Activated CD4-positive, alpha-beta T cell treated with anti-CD3 and anti-CD28 coated beads for 36 hours (primary cell): ENCODE measurements at places on chromosomes 5 and 9. TPM values are rescaled to one million over a fixed set of nuclear protein-coding genes. Genes with fewer than 3 reads are reported as not detected.

DNA sequence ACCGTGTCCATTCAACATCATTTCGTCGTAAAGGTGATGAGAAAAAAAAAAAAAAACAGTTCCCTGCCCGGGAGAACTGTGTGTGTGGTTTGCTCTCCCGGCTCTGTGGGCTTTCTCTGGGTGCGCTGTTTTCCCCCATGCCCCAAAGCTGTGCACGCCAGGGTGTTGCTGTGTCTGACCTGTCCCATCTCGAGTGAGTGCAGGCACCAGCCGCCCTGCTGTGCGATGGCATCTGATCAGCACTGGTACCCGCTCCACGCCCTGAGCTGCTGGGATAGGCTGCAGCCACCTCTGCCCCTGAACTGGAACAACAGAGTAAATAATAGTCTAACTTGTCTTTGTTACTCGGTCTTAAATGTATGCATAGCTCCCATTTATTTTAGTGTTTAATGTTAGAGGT is 33.3 kb downstream of the CEP72 start:
- DNase-seq: no peak

DNA sequence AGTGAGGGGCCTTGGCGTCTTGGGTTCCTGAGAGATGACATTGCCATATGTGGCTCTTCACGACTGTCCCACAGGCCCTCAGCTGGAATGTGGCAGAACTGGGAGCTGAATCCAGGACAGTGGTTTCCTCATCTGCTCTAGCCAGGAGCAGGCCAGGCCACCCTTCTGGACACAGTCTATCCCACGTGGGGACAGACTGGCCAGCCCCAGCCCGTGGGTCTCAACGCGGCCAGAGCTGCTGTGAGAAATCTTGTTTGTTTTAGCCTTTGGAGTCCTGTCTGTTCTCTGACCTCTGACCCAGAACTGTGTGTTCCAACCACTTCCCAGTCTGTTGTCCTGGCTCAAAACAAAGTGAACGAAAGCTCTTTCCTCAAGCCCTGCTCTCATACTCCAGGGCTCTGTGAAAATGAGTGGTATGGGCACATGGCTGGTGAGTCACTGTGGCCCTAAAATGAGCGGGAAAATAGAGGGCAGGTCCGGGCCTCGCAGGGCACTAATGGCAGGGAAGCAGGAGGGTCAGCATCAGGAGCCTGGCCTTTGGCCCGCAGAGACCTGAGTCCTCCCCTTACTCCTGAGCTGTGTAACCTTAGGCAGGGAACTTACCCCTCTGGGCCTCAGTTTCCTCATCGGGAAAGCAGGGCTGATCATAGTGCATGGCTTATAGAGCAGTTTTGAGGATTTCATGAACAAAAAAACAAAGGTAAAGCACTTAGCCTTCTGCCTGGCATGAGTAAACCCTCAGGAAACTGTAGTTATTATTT is 34.8 kb upstream of the GLRX start:
- DNase-seq: no peak

GRCh38 chr5:166594567-166594966 is 1696.9 kb upstream of the WWC1 start:
- no peak for DNase-seq

GRCh38 chr9:113542741-113543140 is 79.2 kb downstream of the RGS3 start:
- DNase-seq: no peak

GRCh38 chr5:147430628-147431027 is 79.2 kb downstream of the DPYSL3 start:
- no peak for DNase-seq

DNA sequence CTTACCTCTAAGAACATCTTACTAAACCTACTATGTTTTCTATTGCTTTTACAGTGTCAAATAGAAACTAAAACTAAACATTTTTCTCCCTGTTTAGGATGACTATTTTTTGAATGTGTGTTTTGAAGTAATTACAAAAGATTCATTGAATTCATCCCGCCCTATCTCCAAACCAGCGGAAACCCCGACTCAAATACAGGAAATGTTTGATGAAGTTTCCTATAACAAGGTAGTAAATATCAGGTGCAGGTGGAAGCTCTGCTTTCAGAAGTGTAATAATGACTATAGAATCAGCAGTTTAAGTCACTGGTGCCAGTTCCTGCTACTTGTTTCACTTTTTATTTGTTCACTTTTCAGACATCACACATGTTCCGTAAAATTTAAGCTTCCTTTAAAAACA is 20.0 kb downstream of the ERAP2 start:
- peak; percentile 71 for DNase-seq

DNA sequence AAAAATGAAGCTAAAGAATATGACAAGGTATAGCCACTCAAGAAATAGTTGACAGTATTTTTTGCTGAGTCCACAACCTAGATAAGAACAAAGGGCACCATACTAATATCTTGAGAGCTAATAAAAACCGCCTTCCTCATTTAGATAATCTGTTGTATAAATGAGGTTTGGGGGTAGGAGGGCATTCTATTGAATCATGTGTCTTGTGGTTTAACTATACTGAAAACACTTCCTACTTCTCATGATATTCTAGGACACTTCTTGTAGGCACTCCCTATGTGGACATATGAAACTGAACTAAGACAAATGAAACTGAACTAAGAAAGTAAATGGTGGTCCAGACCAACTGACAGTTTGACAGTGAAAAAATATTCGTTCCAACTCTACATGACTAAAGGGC is 1268.5 kb upstream of the C9orf72 start:
- DNase-seq: no peak

GRCh38 chr9:113503131-113503541 is 39.6 kb downstream of the RGS3 start:
- DNase-seq: no peak

- no peak for DNase-seq
These were observed 369.5 kb downstream of the PRELID2 start for GRCh38 chr5:145465474-145466263.

DNA sequence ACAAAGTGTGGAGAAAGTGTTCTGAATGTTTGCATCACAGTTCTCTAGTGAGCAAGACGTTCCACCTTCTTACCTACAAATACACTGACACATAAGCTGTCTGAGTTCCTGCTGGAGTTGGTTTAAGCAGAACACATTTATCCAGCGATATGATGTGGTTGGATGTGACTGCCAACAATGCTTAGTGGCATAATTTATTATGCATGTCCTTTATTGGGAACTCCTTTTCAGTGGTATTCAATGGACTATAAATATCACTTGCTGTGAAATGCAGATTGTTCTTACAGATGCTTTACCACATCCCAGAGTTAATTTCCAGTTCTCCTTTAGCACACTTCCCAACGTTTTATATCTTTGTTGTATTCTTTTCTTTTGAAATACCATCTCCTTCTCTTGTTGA is 222.2 kb downstream of the LURAP1L start:
- DNase-seq: no peak

DNA sequence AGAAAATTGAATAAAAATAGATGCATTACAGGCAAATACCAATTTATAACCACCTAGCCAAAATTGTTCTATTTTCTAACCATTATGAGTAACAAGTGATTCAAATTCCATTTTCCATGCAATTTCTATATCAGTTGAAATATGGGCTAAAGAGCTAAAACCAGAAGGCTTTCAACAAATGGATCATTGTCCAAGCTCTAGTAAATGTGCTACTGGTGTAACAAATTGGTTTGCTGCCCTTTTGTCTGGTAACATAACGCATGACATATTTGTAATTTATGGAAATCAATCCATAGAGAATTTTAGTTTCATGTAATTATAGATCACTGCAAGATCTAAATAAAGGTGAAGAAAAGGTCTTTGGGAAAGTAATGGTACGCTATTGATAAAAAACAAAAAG is 708.0 kb upstream of the GRAMD2B start:
- no peak for DNase-seq

DNA sequence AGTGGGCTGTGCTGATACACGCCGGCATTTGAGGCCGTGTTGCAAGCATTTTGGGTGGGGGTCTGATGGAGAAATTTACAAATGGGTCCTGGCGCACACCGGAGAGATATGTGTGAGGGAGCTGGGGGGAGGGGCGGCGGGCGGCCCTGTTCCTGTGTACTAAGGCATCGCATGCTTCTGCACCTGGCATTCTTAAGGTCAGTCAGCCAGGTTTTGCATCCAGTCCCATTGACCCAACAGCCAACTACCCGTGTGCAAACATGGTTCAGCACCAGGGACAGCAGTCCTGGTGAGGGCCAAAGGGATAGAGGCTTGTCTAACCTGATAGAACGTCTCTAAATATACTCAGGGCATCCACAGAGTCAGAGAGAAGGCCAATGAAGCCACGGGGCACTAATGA is 839 bp downstream of the GABRG2 start:
- peak; percentile 11 for DNase-seq

- no peak for DNase-seq
These were observed 14.8 kb upstream of the MARCHF6 start for GRCh38 chr5:10338686-10339057.

GRCh38 chr5:172832383-172833315 is 1.4 kb upstream of the ERGIC1 start:
- DNase-seq: no peak

ASS1 gene
- 8.6 TPM for total RNA-seq

PHF24 gene
- 0.18 TPM for total RNA-seq

RNF208 gene
- total RNA-seq: 7.1 TPM

ZNF454 gene
- total RNA-seq: not detected

SPATA9 gene
- total RNA-seq: not detected

HSPB3 gene
- total RNA-seq: not detected
